Psoas muscle (tissue), 8 donors: ENCODE measurements at places on chromosomes 7 and 10. TPM values are rescaled to one million over a fixed set of nuclear protein-coding genes. Genes with fewer than 3 reads are reported as not detected.

DNA sequence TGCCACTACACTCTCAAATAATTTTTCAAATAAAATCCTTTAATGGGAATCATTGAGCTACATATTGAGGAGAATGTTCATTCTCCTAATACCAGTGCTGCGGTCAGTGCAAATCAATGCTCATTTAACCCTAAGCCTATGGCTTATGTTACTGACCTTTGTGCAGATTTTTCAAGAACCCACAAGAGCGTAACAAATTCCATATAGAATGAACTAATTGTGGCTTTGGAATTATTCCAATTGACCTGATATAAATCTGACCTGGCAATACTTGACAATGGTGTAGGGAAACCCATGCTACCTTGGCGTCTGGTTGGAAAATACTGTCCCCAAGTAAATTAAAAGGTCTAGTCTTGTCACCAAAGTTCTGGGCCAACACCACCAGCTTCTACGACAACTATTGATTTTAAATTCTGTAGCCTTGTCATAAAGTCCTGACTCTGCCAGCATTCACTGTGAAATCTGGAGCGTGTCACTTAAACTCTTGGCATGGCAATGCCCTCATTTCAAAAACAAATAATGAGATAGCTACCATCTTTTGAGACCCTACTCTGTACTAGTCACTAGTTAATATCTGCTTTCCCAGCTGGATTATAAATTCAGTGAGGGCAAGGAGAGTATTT, 320.9 kb downstream of the AHR start:
- no peak for DNase-seq

DNA sequence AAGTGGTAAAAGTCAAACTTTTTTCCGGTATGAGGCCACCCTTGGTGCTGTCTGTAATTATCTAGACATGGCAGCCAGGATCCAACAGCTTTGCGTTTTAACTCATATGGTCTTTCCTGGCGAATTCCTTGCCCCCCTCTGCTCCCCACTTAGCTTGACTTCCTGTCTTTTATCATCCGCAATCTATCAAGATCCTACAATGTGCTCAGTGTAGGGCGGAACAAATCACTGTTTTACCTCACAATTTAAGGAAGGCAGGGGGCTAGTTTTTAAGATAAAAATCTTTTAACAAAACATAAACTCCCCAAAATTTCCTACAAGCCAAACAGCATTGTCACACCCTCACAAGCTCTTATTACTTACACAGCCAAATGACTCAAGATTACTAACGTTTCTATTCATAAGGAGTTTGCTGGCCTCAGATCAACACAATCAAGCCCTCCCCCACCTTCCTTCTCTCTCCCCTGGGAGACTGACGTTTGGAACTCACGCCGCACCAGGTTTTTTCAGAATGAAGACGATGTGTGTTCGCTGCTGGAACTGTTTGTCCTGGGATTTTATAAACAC, 1.3 kb upstream of the CDK14 start:
- peak; percentile 13 for DNase-seq

GRCh38 chr10:119020627-119020946, 8.9 kb upstream of the NANOS1 start:
- DNase-seq: peak; percentile 84

The PRKAR2B gene
- total RNA-seq: 2.5 TPM

DNA sequence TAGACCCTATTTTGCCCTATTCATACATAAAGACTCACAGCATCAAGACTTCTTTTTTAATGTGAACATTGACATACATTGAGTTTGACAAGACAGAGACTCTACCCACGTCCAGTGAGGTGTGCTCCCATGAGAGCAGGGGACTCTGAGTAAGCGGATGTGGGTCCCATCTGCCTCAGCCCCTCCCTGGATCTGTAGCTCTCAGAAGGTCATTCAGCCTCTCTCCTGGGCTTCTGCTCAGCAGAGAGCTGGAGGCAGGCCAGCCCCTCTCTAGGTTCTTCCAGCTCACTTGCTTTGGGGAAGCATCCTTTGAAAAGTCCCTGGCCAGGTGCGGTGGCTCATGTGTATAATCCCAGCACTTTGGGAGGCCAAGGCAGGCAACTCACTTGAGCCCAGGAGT, 146.9 kb upstream of the ZMIZ1 start:
- DNase-seq: no peak

GRCh38 chr7:5425507-5426225, 2.0 kb upstream of the TNRC18 start:
- peak; percentile 69 for DNase-seq

DNA sequence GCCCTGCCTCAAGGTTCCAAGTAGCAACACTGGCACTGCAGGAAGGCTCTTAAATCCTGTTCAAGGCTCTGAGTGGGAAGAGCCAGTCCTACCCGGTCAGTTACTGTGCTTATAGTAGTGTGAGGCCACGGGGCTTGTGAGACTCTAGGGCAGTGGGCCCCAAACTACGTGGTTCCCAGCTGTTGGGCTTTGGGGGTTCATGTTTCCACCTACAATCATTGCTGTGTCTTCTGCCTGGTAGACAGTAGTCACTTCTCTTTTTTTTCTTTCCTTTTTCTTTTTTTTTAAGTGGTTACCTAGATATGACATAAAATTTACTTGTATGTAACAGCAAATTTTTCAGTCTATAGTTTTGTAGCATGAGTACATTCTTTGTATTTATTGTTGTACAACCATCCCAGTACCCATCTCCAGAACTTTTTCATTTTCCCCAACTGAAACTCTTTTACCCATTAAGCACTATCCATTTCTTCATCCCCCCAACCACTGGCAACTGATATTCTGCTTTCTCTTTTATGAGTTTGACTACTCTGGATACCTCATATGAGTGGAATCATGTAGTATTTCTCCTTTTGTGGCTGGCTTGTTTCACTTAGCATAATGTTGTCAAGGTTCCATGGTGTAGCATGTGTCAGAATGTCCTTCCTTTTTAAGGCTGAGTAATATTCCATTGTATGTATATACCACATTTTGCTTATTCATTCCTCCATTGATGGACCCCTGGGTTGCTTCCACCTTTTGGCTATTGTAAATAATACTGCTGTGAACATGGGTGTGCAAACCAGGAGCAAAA, 7.7 kb downstream of the UBTD1 start:
- DNase-seq: no peak

GRCh38 chr10:85673270-85673669, 693.3 kb downstream of the GRID1 start:
- DNase-seq: no peak

GRCh38 chr10:97067716-97068391, 117.9 kb downstream of the SLIT1 start:
- no peak for DNase-seq

- no peak for DNase-seq
These were observed 12.2 kb upstream of the CLCN1 start for GRCh38 chr7:143303733-143304132.

The SFRP5 gene
- total RNA-seq: not detected

- DNase-seq: no peak
These were observed 8.5 kb downstream of the ZDHHC16 start for GRCh38 chr10:97454330-97455036.

The MACROH2A2 gene
- 5.7 TPM for total RNA-seq

The TAS2R5 gene
- 0.66 TPM for total RNA-seq

- DNase-seq: no peak
These were observed 80.8 kb upstream of the RHOBTB1 start for GRCh38 chr10:61024856-61025201.

The ADIRF gene
- total RNA-seq: 19.1 TPM

DNA sequence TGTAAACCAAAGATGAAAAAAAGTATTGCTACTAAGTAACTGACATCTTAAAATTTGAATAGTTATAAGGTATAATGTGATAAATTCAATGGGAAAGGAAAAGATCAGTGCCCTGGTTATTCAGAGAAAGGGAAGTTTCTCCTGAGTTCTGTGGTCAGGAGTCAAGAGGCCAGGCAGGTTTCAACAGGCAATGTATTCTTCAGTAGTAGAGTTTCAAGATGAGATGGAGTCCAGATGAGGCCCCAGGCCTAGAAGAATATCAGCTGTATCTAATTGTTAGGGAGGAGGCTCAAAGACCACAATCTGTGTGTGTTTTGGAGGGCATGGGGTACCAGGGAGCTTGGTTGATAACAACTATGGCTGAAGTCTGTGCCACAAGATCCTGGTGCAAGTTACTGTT, 101.4 kb upstream of the DLX6 start:
- DNase-seq: no peak

DNA sequence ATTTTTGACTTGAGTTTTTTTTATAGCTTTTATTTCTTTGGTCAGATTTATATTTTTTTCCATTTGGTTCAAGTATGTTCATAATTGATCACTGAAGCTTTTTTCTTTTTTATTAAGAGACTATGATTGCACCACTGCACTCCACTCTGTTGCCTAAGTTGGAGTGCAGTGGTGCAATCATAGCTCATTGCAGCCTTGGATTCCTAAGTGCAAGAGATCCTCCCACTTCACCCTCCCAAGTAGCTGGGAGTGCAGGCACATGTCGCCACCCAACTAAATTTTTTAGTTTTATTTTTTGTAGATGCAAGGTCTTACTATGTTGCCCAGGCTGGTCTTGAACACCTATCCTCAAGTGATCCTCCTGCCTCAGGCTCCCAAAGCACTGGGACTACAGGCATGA, 97.7 kb upstream of the KIF5B start:
- DNase-seq: no peak

DNA sequence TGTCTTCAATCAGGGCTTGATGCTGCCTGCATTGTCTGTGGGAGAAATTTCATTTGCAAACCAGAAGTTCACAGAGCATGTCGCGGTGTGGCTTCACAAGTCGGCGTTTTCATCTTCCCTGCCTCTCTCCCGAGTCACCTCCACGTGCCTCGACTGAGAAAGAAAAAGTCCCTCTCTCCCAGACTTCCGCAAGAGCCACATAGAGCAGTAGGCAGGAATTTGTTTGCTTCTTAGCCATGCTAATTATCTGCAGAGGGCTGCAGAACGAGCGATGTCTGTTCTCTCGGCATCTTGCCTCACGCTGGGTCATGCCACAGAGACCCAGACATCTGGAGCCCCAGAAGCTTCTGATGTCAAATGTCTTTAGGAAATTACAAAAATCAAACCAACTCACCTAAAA, 272.2 kb downstream of the TCF7L2 start:
- no peak for DNase-seq

GRCh38 chr7:42095791-42096190, 141.2 kb downstream of the GLI3 start:
- no peak for DNase-seq

- DNase-seq: no peak
These were observed 128.5 kb downstream of the KIF20B start for GRCh38 chr10:89829887-89830269.

- DNase-seq: peak; percentile 96
These were observed 38.6 kb upstream of the SH2D4B start for GRCh38 chr10:80498833-80499741.

DNA sequence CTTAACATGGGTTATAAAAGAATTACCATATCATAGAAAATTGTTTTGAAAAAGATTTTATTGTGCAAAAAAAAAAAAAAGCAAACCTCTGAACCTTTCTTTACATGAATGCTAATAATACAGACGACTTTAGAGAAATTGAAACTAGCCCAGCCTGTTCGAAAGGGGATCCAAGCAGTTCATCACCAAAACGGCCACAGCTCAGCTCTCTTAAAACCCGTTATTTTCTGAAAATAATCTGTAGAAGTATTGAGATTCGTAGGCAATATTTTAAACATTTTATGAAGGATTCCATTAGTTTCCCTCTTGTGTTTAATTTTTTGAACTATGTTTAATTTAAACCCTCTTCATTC, 9.9 kb upstream of the GSAP start:
- no peak for DNase-seq

The HTR7 gene
- 1.3 TPM for total RNA-seq

The TFEC gene
- 0.71 TPM for total RNA-seq

- no peak for DNase-seq
These were observed 84.2 kb downstream of the REEP3 start for GRCh38 chr10:63605197-63605967.

The COL17A1 gene
- total RNA-seq: not detected
